Suprapubic skin (tissue), 4 donors: ENCODE measurements at places on chromosomes 6 and 20.

DNA sequence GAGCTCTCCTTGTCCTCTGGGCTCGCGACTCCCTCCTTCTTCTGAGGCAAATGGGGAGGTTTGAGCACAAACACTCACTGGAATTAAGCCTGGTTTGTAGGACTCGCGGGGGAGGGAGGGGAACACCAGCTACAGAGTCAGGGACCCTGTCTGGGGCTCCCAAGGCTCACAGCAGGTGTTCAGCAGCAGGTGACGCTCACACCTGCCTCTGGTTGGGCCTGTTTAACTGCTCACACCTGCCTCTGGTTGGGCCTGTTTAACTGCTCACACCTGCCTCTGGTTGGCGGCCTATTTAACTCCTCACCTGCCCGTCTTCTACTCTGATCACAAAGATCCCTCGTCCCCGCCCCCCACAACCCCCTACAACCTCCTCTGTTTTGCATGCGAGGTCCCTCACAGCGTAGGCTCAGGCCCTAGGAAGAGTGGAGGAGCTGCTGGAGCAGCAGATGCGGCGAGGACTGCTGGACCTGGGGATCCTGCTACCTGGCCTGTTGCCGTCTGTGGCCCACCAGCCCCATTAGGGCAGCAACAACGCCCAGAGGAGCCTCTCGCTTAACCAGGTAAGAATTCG, 181.9 kb downstream of the ERMARD start:
- no peak for DNase-seq

DNA sequence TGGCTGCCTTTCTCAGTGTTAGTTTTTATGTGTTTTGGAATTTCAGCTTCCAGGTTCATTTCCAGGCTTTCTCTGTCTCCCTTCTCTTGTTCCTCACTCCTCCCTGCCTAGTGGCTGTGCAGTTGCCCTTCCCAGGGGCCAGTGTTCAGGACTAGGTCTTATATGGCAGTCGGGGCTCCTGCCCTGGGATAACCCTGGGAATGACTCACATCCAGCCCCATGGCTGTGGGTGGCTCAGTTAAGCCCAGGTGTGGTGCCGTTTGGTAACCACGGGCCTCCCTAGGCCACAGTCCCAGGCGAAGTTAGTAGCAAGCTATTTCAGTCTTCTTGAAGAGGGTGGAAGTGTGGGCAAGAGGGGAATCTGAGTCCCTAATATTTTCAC, 57.4 kb upstream of the DDR1 start:
- no peak for DNase-seq

- DNase-seq: no peak
Observed at GRCh38 chr6:142985281-142985680, 40.3 kb upstream of the HIVEP2 start.

DNA sequence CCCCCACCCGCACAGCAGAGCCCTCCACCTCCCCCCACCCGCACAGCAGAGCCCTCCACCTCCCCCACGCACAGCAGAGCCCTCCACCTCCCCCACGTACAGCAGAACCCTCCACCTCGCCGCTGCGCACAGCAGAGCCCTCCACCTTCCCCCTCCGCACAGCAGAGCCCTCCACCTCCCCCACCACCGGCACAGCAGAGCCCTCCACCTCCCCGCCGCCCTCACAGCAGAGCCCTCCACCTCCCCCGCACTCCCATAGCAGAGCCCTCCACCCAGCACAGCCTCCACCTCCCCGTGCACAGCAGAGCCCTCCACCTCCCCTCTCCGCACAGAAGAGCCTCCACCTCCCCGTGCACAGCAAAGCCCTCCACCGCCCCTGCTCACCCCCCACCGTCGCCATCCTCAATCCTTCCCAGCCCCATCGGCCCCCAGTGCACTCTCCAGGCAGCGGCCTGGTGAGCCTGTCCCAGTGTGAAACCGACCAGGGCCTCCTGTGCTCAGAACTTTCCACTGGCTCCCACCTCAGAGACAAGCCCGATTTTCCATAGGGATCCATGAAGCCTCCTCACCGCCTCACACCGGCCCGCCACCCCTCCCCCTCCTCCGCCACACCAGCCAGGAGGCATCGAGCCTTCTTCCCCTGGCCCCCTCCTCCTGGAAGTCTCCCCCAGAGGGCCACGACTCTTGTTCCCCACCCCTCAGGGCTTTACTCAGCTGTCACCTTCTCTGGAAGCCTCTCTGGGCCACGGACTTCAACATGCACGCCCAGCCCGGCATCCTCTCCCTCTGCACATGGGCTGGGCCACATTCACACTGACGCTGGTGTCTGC, 347.1 kb downstream of the ZFAND3 start:
- DNase-seq: no peak

DNA sequence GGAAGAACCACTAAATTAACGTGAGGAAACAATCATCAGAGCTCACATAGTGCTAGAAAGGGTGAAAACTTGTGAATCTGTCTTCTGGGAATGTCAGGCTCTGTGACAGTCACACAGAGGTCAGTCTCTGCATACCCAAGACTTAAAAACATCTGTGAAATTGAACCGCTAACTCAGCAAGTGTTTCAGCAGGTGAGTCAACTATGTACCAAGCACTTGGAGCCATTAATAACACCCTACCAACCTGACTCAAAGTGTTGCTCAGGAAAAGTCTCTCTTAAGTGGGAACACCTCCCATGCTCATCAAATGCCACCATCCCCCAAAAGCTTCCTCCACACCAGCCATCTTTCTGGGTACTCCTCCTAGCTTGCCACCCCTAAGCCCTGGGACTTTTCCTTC, 92.3 kb upstream of the CARMIL1 start:
- DNase-seq: no peak
